ENCODE measurements at places on chromosomes 6 and 20.

GRCh38 chr20:47305667-47306066 lies 50.8 kb downstream of the ZMYND8 start:
- no peak for DNase-seq

DNA sequence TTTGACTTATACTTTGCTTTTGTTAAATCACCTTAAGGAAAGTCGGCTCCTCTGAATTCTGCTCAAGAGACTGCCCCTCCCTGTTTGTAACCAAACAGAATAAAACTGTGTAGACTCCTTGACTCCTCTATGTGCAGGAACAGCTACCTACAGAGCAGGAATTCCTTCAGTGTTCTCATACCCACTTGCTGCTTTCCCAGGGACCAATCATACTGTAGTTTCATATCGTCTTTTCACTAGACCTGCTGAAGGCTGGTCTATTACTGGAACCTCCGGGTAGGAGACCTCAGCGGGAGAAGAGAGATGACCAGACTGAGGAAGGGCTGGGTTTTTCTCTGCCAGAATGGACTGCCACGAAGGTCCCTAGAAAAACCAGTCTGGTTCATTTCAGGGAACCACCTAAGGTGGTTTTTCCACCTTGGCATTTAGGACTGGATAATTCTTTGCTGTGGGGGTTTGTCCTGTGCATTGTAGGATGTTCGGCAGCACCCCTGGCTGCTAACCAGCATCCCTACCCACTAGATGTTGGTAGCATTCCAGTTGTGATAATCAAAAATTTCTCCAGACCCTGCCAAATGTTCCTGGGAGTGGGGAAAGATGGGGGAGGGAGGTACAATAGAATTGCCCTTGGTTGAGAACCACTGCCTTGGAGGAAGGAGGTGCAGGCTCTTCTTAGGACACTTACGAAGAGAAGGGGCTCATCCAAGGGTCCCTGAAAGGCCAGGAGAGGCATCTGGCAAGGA lies 80.5 kb downstream of the DNAAF9 start:
- DNase-seq: no peak

DNA sequence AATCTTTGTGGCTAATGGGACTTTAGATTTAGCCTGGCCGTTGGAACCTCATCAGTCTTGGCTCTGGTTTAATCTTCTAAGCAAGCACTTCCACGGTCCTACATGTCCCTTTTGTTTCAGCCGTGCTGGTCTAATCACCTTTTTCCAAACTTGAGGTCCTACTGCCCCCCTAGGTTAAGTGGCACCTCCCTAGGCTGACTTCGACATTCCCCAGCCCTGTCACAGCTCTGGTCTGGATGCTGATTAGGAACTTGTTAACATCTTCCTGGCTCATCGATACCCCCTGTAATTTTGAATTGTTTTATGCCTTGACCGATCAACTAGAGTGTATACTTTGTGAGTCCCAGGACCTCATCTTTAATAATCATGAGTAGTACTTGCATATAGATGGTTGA lies 56.6 kb downstream of the OTOR start:
- DNase-seq: no peak

GRCh38 chr20:52200870-52201269 lies 9.3 kb upstream of the ZFP64 start:
- DNase-seq: no peak

DNA sequence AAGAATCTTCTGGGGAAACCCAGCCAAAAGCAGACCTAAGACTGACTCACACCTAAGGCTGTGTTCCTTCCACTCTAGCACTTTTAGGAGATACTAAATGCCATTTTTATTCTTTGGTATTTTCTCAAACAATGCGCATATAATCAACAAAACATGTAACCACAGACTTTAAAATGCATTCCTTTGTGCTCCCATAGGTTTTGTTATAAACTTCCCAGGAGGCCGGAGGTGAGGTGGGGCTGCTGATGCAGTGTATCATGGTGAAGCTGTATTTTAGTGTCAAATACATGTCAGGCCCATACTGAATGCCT lies 155.2 kb downstream of the BTBD3 start:
- no peak for DNase-seq

DNA sequence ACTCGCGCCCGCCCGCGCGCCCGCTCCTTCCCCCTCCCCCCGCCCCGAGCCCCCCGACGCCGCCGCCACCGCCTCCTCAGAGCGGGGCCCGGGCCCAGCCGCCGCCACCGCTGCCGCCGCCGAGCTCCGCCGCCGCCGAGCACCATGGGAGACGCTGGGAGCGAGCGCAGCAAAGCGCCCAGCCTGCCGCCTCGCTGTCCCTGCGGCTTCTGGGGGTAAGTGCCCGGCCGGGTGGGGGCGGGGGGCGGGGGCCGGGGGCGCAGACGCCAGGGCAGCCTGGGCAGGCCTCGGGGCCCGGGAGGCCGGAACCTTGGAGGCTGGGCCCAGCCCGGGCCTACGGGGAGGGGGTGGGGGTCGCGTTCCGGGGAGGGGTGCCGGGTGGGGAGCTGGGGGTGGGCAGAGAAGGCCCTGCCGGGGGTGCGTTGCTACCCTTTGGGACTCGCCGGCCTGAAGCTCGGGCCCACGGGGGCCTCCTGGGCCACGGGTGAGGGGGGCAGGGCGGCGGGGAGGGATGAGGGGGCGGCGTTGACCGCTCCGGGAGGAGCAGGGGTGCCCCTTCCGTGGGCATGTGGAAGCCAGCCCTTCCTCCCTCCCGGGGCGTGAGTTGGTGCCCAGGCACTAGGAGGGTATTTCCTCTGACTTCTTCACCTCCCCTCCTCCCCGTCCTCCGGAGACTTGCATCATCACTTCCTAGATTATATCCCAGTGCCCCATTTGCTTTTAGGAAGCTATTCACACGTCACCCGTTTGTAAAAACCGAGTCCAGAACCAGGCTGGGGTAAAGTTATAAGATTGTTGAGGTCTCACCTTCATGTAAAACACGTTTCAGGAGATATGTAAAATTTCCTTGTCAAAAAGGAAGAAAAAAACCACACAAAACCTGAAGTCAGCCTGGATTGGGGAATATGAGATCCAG lies 533 bp downstream of the ZFAND3 start:
- no peak for DNase-seq

DNA sequence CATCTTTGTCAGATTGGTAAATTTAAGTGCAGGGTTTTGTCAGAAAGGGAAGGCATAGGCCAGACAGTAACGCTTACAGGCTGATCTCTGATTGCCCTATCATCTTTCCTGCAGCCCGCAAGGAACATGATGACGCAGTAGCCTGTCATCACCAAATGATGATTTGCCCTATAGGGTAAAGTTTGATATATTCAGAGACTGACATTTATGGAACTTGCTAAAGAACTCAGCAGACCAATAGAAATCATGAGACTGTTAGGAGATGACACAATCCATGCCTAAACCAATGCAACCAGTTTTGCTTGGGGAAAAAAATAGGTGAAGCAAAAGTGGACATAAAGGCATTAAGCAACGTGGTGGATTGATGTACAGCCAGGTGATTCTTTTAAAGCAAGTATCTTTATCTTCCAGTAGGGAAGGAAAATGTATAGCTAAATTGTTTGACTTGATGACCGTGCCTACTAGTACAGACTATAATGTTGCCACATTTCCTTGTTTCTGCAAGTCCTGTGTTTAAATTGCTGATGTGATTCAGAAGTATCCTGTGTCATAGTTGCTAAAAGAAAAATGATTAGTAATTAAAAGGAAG lies 2.4 kb downstream of the NUS1 start:
- no peak for DNase-seq

DNA sequence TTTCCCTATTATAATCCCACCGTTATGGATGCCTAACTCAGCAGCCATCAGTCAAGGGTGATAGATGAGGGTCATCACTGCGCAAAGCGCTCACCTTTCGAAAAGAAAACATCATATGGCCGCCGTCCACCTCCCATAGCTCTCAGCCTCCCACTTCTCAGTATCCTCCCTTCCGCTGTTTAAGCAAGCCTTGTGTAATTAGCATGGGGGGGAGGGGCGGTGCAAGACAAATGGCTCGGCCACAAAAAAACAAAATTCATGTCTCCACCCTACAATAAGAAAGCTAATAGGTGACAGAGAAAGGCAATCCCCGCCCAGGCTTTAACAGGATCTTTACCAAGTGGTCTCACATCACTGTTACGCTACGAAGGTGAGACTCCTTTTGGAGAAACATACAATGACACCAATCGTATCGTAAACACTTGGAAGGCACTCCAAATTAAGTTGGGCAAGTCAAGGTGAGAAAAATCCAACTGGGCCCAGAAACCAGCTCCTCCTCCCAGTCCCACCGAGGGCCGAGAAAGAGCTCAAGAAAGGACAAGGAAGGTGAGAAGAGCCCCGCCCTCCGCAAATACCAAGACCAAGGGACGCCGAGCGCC lies 645 bp downstream of the DDX39B start:
- no peak for DNase-seq

DNA sequence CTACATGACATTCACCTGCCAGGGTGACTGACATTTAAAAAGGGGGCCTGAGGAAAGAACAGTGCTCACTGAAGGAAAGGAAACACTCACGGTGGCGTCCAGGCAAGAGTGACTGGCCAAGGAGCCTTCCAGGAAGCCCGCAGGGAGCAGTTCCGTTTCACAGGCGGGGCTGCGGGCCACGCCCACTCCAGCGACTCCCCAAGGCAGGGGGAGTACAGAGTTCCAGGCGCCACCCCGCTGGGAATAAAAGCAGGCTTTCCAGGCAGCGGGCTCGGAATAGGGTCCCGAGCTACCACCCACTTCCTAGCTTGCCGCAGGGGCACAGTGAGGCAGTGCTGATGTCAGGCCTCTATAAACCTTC lies 34.2 kb downstream of the PKIG start:
- no peak for DNase-seq

GRCh38 chr6:111912904-111913303 lies 39.7 kb upstream of the FYN start:
- no peak for DNase-seq

- DNase-seq: no peak
Measured at GRCh38 chr20:64211874-64212658, 43.5 kb upstream of the PCMTD2 start.

- no peak for DNase-seq
Measured at GRCh38 chr6:1577896-1578745, 31.6 kb upstream of the FOXC1 start.

GRCh38 chr6:46983007-46983411 lies 59.1 kb downstream of the ADGRF1 start:
- peak; percentile 8 for DNase-seq

DNA sequence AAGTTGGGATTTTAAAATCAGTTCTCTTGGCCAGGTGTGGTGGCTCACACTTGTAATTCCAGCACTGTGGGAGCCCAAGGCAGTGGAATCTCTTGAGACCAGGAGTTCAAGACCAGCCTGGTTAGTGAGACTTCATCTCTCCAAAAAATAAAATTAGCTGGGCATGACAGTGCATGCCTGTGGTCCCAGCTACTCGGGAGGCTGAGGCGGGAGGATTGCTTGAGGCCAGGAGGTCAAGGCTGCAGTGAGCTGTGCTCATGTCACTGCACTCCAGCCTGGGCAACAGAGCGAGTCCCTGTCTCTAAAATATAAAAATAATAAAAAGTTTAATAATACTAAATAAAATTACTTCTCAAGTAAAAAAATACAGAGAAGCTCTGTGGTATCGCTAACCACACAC lies 77.5 kb downstream of the FOXA2 start:
- no peak for DNase-seq

DNA sequence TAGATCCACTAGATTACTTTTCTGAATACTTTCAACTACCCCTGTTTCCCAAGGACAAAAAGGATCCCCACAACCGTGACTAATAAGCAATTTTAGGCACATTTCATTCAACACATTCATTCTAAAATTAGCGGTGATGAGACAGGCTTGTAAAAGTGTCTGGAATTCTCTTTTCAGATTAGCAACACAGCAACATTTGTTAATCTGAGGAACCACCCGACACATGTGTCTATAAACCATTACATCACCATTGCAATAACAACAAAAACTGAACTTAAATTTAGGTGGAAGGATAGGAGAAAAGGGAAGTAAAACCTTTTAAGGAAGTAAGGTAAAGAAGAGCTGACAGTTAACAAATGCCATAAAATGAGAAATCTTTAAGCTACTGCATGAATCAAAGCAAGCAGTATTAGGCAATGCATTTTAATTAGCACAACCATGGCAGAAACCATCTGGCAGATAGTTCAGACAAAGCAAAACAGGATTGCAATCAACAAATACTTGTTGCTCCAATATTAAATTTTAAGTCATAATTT lies 49.1 kb downstream of the MAP3K7 start:
- no peak for DNase-seq

DNA sequence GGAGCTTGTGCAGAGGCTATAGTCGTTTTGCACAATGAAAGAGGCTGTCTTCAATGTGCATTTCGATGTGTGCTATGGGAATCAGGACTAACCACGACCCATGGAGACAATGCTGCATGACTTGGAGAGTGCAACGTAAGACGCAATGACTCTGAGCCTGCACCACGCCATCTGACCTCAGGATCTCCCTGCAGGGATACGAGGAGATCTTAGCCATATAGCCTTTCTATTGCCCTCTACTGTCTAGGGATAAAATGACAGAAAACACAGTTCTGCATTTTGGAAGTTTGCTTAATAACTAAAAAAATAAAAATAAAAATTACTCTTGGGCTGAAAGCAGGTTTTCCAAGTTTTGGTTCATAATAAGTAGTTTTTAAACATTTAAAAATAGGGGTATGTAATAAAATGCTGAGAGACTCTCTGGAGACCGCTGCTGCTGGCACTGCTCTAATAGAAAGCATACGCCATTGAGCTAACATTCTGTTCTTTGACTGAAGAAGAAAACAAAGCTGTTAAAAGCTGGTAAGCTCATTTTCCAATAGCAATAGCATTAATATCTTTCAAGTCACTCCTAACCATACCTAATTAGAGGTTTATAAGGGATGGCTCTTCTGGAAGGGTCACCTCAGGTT lies 87.2 kb downstream of the PDE7B start:
- DNase-seq: peak; percentile 26

- no peak for DNase-seq
Measured at GRCh38 chr6:41707565-41708200, 27.7 kb downstream of the TFEB start.

DNA sequence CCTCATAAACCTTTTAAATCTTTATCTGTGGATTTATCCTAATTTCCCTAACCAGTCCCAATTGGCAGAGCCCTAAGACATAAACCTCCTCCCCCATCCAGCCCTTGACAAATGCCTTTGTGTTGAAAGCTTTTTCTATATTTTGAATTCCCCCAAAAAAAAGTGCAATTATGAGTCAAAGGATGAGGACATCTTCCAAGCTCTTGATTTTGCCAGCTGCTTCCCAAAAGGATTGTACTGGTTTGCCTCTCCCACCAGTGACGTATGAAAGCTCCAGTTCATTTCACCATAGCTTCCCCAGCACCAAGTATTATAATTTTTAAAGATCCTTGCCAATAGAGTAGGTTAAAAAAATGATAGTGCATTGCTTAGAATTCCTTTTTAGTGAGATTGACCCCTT lies 38.9 kb downstream of the SIRPA start:
- peak; percentile 36 for DNase-seq

DNA sequence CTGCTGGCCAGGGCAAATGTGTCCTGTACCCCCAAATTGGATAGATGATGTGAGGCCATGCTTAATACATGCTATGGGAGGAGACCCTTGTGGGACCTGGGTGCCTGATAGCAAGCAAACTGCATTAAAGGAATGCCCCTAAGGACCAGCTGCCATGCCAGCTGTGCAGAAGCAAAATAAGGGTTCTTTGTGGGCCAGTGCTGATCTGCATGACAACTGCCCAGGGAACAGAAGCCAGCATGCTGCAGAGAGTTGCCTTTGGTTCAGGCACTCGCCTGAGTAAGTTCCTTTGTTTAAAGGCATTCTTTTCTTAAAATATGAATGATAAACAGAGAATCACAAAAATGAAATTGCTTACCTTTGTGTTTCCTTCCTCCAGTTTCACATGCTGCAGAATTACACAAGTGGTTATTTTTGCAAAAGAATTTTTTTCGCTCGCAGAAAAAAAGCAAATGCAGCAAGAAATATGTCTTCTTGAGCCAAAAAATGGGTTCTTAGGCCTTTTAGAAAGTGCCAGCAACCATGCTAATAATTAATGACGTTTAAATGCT lies 6.9 kb upstream of the SYNDIG1 start:
- DNase-seq: no peak
